Stimulated activated CD4-positive, alpha-beta T cell treated with anti-CD3 and anti-CD28 coated beads, Interleukin-4, amount 100 ng/mL, for 4 hours (primary cell): ENCODE measurements at places on chromosomes 3 and 15.
A peak's percentile ranks its signal among the peaks of the same experiment; 100 is the strongest.

DNA sequence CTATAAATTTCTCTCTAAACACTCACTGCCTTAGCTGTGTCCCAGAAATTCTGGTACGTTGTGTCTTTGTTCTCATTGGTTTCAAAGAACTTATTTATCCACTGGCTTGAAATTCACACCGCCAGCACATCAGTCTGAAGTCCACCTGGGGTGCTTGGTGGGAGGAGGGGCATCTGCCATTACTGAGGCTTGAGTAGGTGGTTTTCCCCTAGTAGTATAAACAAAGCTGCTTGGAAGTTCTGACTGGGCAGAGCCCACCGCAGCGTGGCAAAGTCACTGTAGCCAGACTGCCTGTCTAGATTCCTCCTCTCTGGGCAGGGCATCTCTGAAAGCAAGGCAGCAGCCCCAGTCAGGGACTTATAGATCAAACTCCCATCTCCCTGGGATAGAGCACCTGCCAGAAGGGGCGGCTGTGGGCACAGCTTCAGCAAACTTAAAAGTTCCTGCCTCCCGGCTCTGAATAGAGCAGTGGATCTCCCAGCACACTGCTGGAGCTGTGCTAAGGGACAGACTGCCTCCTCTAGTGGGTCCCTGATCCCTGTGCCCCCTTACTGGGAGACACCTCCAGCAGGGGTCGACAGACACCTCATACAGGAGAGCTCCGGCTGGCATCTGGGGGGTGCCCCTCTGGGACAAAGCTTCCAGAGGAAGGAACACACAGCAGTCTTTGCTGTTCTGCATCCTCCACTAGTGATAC lies 114.1 kb downstream of the SUCLG2 start:
- no peak for DNase-seq

DNA sequence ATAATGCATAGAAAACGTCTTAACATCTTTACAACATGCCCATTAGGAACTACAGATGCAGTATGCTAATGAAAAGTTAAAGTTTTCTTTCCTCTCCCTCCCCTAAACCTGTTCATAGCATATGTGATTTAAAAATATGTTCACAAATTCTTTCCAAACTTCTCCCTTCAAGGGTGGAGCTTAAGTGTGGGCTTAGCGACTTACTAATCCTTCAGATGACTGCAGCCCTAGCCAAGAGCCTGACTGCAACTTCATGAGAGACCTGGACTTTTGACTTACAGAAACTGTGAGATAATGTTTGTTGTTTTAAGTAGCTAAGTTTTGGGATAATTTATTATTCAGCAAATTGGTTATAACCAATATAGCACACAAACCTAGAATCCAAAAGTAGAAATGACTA lies 22.0 kb upstream of the ANXA2 start:
- DNase-seq: no peak

GRCh38 chr3:18680758-18681157 lies 255.6 kb upstream of the SATB1 start:
- DNase-seq: no peak

GRCh38 chr3:50193746-50194127 lies 2.3 kb downstream of the GNAT1 start:
- DNase-seq: no peak

DNA sequence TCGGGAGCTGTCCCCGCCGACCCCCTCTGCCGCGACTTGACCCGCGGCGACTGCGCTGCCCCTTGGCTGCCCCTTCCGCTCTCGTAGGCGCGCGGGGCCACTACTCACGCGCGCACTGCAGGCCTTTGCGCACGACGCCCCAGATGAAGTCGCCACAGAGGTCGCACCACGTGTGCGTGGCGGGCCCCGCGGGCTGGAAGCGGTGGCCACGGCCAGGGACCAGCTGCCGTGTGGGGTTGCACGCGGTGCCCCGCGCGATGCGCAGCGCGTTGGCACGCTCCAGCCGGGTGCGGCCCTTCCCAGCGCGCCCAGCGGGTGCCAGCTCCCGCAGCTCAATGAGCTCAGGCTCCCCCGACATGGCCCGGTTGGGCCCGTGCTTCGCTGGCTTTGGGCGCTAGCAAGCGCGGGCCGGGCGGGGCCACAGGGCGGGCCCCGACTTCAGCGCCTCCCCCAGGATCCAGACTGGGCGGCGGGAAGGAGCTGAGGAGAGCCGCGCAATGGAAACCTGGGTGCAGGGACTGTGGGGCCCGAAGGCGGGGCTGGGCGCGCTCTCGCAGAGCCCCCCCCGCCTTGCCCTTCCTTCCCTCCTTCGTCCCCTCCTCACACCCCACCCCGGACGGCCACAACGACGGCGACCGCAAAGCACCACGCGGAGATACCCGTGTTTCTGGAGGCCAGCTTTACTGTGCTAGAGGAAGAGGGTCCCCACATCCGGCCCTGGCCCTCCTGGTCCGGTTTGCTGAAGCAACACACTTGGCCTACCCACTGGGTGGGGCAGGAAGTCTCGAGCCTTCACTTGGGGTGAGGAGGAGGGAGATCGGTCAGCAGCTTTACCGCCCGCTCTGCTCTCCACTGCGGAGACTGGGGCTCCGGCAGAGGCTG lies at the start of gene RASSF1:
Gene RASSF1, minus strand, starts transcription at position 389 of the 882 bp plus-strand sequence. Its CDS starts 31 bp downstream, at position 358.
- peak; percentile 55 for DNase-seq
